ENCODE measurements at places on chromosomes 16 and 17. TPM values are rescaled to one million over a fixed set of nuclear protein-coding genes. Genes with fewer than 3 reads are reported as not detected.

GPR139 gene
- not detected for total RNA-seq

SPIRE2 gene
- 1.0 TPM for total RNA-seq

NPIPA7 gene
- total RNA-seq, result 4.8 TPM

COL1A1 gene
- 1.4 TPM for total RNA-seq

Measured in HT1080 (cell line).